GM13976 (cell line): ENCODE measurements at places on chromosomes 16 and 17.

GRCh38 chr16:55411231-55411630, 67.8 kb upstream of the MMP2 start:
- DNase-seq = no peak

DNA sequence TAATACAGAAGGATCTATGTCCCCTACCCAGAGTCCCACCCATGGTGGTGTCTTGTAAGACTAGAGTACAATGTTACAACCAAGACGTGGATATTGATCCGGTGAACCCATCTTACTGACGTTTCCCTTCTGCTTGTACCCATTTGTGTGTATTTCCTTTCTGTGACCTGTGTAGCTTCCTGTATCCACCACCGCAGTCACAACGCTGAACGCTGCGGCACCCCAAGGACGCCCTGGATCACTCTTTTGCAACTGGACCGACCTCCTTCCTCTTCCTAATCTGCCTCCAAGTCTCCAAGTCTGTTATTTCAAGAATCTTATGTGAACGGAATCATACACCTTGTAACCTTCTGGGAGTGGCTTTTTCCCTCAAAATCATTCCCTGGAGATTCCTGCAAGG, 33.5 kb upstream of the CBX4 start:
- DNase-seq = no peak

GRCh38 chr17:30532871-30533270, 55.7 kb downstream of the GOSR1 start:
- no peak for DNase-seq

- peak; percentile 53 for DNase-seq
These were observed 934 bp upstream of the AOC2 start for GRCh38 chr17:42843358-42843934.

DNA sequence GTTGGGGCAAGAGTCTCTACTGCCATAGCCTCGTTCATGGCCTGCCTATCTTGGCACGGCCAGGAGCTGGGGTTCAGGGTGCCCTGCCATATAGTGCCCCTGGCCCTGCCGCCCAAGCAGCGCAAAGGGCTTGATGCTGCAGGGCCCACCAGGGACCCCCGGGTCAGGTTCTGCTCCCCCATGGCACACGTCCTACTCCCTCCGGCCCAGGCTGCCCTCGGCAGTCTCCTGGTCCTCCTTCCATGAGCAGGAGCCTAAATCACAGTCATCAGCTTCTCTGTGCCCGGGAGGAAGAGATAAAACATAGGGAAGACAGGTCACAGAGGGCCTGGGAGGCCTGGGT, 55.9 kb upstream of the MTSS2 start:
- DNase-seq = no peak

GRCh38 chr17:10050597-10051101, 145.6 kb upstream of the RCVRN start:
- DNase-seq = no peak

- DNase-seq = no peak
These were observed 9.9 kb downstream of the DBNDD1 start for GRCh38 chr16:90009172-90009899.

GRCh38 chr16:88378836-88379693, 3.7 kb upstream of the ZNF469 start:
- DNase-seq = no peak

DNA sequence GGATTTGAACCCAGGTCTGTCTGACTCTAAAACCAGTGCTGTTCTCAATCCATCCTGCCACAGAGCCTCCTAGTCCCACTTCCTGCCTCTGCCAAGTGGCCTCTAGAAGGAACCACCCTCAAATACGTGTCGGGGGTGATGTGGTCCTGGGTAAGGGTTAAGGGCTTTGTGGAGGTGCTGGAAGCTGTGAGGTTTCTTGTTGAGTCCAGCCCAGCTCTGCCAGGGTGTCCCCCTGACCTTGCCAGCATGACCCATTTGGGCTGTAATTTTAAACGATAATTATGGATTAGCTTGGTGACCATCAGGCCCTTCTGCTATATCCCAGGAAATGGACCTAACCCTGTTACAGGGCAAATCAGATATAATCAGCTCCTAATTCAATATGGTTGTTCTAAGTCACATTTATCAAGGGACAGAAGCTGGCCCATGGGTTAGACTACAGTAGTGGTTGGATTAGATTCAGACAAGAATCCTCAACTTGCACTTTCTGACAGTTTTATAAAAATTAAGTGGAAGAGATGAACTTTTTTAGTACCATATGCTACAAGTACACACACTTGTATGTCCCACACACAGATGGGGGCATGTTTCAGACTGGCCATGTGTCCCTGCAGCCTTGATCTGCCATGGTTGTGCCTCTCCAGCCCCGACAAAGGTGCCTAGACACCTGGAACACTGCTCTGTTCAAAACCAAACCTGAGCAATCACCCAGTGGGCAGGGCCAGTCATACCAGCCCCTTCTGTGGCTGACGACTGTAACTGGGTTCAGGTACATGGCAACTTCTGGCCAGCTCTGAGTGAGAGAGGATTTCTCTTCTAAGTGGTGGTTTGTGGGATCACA, 48.0 kb downstream of the SMPD3 start:
- no peak for DNase-seq

GRCh38 chr16:15509051-15509592, 74.7 kb downstream of the BMERB1 start:
- no peak for DNase-seq

DNA sequence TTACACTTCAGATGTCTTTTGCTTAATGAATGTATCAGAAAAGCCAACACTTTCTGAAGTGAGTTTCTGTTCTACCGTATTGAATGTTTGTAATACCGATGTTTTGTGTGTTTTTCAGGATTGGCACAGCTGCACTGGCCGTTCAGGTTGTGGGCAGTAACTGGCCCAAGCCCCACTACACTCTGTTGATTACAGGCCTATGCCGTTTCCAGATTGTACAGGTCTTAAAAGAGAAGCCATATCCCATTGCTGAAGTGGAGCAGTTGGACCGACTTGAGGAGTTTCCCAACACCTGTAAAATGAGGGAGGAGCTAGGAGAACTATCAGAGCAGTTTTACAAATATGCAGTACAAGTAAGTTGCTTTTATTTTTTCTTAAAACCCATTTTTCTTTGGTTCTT, 4.7 kb upstream of the ABCC11 start:
- DNase-seq = no peak
